Activated T-cell treated with anti-CD3 and anti-CD28 coated beads, Interleukin-2, amount 50 U/mL, for 48 hours (primary cell): ENCODE measurements at places on chromosomes 5 and 9.

- no peak for DNase-seq
Measured at GRCh38 chr9:69171049-69171448, 3.0 kb upstream of the TJP2 start.

- DNase-seq = no peak
Measured at GRCh38 chr5:90802474-90803317, 244.1 kb downstream of the ADGRV1 start.

DNA sequence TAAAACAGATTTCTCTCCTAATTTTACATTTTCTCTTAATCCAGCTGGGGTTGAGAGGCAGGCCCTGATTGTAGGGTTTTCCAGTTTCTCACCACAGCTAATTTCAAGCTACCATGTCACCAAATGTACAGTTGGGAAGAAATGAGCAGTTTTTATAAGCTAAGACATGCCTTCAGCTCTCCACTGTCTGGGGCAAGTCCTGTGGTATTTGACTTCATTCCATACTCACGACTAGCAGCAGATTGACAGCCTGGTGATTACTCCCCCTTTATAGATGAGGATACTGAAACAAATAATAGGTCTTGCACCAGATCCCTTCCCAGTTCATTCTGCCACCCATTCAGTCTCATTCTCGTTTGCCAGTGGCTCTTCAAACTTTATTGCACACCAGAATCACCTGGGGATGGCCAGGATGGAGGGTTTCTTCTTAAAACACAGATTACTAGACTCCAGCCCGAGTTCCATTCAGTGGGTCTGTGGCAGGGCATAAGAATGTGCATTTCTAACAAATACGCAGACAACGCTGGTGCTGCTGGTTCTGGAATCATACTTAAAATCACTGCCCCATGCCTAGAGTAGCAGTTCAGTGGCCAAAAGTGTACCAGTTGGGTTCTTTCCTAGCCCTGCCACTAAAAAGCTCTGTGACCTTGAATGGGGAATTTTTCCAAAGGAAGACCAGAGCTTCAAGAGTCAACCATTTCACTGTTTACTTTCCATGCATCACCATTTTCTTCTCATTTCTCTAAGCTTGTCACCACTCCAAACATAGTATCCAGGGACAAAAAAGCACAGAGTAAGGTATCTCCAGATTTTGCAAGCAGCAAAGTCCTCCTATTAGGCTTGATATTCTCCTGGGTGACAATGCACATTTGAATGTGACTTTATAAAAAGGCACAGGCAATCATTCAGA, 64.3 kb downstream of the CSNK1A1 start:
- peak; percentile 12 for DNase-seq

- DNase-seq = peak; percentile 28
Measured at GRCh38 chr9:33737811-33738606, 57.4 kb upstream of the PRSS3 start.

GRCh38 chr5:122312591-122313406, 762 bp downstream of the SNCAIP start:
- peak; percentile 14 for DNase-seq
